PC-3 (cell line): ENCODE measurements at places on chromosomes 1 and 21.
A peak's percentile ranks its signal among the peaks of the same experiment; 100 is the strongest.

DNA sequence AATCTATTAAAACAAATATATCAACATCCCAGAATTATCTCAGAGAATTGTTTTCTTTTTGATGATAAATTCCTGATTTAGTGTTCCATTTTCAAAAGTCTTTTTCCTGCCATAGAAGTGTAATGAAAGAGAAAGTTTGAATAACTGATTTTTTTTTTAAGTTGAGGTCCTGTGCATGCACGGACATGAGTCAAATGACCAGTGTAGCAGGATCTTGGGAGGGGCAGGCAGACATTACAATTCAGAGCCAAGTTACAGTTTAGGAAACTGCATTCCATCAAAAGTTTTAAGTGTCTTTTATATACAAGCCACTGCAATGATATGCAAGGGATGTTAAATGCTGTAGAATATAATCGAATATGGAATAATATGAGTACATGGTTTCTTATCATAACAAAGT lies 227.5 kb downstream of the HMCN1 start:
- DNase-seq: no peak

GRCh38 chr1:89799495-89799894 lies 21.3 kb upstream of the LRRC8D start:
- peak; percentile 67 for DNase-seq

DNA sequence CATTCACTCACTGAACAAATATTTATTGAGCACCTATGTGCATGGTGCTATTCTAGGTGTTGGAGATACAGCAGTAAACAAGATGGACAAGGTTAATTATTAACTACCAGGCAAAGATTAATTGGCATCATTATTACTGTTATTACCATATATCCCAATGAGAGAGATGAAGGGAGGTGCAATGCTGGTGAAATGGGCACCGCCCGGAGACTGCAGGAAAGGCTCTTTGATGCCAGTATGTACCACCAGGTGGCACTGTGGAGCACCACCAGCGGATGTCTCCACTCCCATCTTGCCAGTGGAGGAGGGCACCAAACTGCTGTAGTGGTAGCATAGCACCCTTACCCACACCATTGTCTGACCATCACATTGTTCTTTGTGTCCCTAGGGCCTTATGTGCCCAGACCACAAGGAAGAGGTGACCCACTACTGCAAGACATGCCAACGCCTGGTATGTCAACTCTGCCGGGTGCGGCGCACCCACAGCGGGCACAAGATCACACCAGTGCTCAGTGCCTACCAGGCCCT lies 3.0 kb downstream of the TRIM46 start:
- peak; percentile 92 for DNase-seq

- DNase-seq: peak; percentile 62
These were observed 1.5 kb downstream of the STUM start for GRCh38 chr1:226549937-226550671.

GRCh38 chr1:107533436-107533835 lies 392.6 kb downstream of the NTNG1 start:
- DNase-seq: no peak

GRCh38 chr1:94248956-94249688 lies 11.7 kb upstream of the ARHGAP29 start:
- DNase-seq: peak; percentile 77

DNA sequence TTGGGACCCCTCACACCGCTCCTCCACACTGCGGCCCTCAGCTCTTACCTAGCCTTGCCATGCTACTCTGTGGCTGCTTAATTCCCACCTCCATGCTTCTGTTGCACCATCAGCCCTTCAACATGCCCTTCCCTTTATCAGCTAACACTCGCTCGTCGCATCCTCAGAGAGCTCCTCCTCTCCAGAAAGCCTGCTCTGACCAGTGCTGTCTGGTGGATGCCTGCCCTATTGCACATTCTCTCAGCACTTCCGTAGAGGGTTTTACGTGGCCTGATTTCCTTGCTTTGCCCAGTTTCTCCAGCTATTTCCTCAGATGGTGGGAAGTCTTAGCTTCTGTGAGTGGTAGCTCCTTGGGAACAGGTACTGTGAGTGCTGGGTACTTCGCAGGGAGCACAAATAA lies 10.3 kb upstream of the LAD1 start:
- no peak for DNase-seq

DNA sequence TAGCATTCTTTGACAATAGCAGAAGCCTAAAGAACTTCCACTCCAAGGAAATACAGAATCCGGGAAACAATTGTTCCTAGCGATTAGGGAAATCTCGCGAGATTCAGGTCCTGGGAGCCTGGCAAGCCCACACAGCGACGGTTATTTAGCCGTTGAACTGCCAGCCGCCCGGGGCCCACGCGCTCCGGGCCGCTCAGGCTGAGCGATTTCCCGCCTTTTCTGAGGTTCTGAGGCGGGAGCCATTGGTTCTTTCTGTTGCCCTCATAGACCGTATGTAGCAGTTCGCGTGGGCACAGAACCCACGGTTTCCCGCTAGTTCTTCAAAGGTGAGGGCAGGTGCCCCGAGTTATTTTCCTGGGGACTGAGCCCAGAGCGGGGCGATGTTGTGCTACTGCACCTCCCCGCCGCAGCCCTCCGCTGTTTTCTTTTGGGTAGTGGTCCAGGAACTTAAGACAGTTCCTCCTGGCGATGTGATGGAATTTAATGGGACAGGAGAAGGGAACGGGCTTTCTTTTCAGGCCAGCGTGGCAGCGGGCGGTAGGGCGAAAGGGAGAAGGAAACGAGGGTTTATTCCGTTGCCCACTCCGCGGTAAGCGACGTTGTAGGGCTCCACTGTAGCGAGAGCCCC lies at the start of gene SYCP1:
TSS of gene SYCP1 (plus strand) at position 171 of the 628 bp plus-strand sequence. CDS start 602 bp downstream, outside the sequence.
- DNase-seq: no peak

DNA sequence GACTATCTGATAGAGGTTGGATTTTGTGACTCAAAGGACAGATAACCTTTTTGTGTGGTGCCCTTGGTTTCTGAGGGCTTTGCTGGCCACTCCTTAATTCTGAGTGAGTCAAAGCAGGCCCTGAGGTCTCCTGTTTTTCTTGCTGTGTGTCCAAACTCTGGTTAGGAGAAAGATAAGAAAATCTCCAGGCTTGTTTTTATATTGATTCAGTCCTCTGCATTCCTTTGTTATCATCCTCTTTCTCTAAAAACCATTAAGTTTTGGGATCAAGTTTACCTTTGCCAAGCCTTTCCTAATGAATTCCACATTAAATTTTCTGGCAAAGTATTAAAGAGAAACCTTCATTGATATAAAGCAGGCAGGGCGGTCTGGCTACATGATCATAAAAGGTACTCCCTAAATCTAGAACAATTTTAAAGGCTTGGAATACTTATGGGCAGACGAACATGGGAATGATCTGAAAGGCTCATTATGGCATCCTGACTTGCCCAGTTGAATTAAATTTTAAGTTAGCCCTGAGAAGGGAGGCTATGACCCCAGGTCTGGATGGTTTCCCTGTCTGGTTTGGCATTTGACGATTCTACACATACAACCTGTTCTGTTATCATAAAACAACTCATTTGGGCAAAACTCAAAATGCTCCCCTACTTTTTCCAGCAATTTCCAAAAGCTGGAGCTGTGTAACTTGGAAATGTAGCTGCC lies 20.8 kb downstream of the ZBTB8B start:
- no peak for DNase-seq

DNA sequence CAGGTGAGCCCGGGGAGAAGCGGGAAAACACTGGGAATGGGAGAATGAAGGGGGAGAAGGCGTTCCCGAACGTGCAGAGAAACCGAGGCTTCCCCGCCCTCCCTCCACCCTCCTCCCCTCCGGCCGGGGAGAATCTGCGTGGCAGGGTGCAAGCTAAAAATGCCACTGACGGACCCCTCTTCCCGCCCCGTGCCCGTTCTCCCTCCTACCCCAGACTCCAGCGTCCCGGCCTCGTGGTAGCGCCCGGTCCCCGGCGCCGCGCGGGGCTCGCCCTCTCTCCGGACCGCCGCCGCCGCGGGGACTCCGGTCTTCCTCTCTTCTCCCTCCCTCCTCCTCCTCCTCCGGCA lies 81.6 kb upstream of the AK4 start:
- DNase-seq: no peak

- DNase-seq: no peak
These were observed 3.1 kb upstream of the RGS13 start for GRCh38 chr1:192632641-192633532.

- peak; percentile 10 for DNase-seq
These were observed 455.8 kb upstream of the PRMT6 start for GRCh38 chr1:106600626-106601025.

DNA sequence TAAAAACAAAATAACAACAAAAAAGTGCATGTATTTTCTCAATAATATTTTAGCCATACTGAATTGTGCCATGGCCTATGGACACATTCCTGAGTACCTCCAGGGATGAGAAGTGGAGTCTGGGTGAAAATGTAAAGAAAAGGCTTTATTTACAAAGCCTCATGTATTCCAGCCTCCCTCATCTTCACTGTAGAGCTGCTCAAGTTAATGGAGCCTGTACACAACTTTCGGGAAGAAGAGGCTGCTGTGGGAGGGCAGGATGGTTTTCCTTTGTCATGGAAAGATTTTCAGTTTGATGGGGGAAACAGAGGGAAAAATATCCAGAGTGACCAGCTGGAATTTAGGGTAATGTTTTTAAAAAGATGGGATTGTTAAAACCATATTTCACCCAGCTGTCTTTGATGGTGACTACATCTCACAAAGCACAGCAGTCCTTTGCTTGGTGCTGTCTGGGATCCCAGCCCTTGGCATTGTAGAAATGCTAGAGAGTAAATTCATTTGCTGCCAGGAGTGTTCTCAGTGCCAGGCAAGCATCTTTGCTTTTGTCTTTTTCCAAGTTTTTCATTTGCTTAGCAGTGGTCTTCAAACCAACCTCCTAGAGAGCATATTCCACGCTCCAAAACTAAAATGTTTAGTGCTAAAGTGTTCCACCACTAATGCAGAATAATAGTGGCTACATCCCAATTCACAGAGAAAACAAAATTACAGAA lies 54.9 kb downstream of the DPT start:
- no peak for DNase-seq

DNA sequence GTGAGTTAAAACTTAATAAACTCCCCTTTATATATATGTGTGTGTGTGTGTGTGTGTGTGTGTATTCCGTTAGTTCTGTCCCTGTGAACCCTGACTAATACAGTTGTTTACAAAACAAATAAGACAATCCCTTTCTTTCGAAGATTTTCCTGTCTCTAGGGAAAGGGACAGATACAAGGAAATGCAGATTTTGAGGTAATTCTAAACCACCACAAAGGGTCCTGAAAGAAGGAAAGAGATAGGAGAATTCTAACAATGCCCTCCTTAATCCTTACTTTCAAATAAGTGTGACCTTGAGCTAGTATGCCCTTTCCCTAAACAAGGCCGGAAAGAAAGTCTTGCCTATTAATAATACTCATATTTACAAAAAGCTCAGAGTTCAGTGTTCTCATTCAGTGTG lies 164.8 kb upstream of the COL11A1 start:
- DNase-seq: no peak

DNA sequence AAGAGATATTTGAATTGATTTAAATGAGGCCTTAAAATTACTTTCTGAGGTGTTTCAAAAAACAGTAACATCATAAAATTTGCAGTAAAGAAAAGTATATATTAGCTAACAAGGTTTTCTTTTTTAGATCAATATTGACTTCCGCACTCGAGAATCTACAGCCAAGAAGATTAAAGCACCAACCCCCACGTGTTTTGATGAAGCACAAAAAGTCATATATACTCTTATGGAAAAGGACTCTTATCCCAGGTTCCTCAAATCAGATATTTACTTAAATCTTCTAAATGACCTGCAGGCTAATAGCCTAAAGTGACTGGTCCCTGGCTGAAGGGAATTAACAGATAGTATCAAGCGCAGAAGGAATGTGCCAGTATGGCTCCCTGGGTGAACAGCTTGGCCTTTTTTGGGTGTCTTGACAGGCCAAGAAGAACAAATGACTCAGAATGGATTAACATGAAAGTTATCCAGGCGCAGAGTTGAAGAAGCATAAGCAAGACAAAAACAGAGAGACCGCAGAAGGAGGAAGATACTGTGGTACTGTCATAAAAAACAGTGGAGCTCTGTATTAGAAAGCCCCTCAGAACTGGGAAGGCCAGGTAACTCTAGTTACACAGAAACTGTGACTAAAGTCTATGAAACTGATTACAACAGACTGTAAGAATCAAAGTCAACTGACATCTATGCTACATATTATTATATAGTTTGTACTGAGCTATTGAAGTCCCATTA lies 3.6 kb downstream of the RGS1 start:
- no peak for DNase-seq

GRCh38 chr1:209405183-209405814 lies 178.2 kb upstream of the CAMK1G start:
- peak; percentile 94 for DNase-seq

DNA sequence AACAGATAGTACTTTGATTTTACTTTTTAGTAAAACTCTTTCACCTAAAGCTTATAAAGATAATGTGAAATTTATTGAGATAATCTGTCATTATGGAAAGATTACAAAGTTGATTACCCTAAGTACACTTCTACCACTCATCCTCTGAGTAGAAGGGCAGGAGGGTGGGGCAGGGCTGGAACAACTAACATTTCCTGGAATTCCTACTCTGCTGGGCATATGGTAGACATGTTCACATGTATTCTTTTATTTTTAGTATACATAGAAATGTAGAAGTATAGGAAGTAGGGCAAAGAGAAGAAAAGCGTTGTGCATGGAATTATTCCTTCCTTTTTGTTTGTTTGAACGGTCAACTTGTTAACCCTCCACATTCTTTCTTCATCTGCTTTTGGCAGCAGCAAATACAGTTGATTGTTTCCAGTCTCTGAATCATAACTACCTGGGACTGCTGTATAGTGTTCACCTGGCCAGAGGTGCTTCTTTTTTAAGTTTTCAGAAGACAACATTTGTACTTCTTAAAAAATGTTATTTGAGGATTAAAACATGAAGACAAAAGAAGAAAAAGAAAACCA lies 85.1 kb downstream of the POU2F1 start:
- DNase-seq: peak; percentile 29

- no peak for DNase-seq
These were observed 13.4 kb upstream of the ZNF281 start for GRCh38 chr1:200423235-200423634.

GRCh38 chr1:36737767-36738166 lies 255.1 kb upstream of the CSF3R start:
- DNase-seq: no peak

DNA sequence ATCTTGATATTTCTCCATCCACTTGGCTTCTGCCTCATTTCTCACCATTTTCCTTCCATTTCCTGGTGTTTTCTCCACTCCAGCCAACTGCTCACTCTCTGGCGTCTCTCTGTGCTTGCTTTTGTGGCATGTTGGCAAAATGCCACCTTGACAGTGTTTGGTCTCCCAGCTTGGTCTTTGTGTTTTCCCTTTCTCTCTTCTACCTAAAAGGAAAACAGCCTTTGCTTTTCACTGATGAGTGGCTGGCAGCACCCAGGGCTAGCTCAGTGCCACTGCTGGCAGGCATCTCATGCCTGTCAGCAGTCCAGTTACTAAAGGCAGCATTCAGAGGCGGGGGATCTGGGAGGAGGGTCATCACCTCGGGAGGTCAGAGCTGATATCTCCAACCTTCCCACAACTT lies 55.3 kb upstream of the DSCAM start:
- DNase-seq: no peak
